ENCODE measurements at places on chromosomes 7 and 10.
A peak's percentile ranks its signal among the peaks of the same experiment; 100 is the strongest.

DNA sequence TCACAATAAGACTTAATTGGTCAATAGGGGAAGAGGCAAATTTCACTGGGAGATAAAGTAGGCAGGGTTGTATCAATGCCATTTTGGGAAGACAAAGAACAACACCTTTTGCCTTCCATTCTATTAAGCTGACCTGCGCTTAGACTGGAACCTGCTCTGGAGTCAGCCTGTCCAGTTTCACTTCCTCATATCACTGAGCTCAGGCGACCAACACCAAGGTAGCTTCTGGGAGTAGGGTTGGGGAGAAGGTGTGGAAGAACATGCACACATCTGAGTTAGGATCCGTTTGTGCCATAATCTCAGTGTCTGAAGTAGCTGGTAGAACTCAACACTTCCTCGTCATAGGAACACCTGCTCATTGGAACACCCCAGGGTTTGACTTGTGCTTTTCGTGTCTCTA, 527.4 kb upstream of the IGFBP3 start:
- no peak for DNase-seq

GRCh38 chr7:98671733-98672331, 54.7 kb downstream of the NPTX2 start:
- no peak for DNase-seq

DNA sequence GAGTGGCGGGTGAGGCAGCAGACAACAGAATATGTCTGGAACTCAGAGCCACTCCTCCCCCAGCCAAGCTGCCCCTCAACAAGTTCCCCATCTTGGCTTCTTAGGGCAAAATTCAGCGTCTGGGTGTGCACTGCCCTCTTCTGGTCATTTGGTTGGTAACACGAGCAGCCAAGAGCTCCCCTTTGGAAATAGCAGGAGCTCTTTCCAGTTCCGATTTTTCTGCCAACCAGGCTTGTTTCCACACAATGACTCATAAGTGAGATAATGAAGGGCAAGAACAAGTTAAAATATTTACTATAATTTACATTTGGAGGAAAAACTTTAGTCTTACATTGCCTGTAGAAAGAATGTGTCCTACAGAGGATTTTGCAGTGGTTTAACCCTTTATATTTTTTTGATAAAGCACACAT, 70.5 kb downstream of the ADCYAP1R1 start:
- DNase-seq = peak; percentile 62

DNA sequence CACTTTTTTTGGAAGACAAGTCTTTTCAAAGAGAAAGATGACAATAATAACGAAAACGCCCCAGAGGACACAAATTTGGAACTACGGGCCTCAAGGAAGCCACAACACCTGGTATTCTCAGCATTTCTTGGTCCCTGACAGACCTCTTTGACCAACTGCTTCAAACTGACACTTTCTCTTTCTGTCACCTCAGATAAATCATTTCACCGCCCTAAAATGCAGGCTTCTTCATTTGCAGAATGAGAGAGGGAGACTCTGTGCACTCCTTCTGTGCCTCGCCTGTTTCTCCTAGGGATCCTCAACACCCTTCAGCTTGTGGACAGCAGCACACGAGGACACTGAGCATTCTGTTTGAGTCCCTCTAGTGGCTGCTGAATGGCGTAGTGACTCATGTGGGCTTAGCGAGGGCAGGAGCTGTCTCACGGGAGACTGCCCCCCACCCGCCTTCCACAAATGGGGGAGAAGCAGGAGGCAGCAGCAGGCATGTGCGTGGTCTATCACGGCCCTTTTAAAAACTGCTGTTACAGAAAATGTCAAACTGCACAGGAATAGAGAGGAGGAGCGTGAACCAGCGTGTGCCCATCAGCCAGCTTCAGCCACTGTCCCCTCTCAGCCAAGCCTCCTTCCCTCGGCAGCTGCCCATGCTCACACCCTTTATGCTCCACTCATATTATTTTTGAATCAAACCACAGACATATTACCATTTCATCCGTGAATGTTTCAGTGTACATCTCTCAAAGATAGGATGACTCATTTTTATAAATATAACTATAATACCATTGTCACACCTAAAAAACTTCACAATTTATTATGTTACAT, 41.4 kb downstream of the GSDME start:
- no peak for DNase-seq

GRCh38 chr7:45066409-45066808, 22.4 kb downstream of the NACAD start:
- DNase-seq = no peak

GRCh38 chr10:103692952-103693811, 162.2 kb downstream of the SH3PXD2A start:
- no peak for DNase-seq

GRCh38 chr7:105664816-105665525, 83.7 kb upstream of the EFCAB10 start:
- no peak for DNase-seq

Measured in renal pelvis (tissue), 12 donors.